ENCODE measurements at places on chromosomes 2 and 18.

DNA sequence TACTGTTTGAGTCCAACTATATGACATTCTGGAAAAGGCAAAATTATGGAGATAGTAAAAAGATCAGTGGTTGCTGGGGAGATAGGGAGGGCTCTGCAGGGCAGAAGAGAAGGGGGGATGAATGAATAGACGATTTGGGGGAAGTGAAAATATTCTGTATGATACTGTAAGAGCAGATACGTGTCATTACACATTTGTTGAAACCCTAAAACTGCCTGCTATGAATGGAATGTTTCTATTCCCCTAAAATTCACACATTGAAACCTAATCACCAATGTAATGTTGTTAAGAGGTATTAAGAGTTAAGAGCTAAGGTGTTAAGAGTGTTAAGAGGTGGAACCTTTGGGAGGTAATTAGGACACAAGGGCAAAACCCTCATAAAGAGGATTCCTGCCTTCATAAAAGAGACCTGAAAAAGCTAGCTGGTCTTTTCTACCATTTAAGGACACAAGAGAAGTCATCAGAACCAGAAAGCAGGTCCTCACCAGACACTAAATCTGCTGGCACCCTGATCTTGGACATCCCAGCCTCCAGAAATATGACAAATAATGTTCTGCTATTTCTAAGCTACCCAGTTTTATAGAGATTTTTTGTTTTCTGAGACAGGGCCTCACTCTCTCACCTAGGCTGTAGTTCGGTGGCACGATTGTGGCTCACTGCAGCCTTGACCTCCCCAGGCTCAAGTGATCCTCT lies 76.2 kb downstream of the ATAD2B start:
- DNase-seq = no peak

DNA sequence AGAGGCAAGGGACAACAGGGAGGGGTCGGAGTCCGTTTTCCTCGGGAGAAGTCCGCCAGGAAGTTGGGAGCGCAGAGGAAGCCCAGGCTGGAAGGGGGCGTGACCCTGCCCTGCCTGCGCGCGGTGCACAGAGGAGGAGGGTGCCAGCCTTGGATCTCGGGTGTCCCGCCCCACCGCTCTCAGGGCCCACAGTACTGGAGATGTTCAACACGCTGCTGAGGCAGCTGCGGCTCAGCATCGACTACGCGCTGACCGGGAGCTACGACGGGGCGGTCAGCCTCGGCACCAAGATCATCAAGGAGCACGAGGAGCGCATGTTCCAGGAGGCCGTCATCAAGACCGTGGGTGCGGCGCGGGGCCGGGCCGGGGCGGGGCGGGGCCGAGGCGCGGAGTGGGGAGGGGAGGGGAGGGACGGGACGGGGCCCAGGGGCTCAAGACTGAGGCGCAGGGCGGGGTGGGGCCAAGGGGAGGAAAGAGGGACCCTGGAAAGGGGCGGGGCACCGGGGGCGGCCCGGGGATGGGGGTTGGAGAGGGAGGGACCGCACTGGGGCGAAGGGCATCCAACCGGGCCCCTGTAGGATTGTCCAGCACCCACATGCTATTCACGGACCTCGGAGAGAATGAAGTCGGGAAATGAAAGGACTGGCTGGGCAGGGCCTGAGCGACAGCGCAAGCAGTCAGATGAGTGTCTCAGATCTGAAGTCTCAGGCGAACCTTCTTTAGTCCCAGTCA lies 36.6 kb downstream of the POMC start:
- DNase-seq = no peak

DNA sequence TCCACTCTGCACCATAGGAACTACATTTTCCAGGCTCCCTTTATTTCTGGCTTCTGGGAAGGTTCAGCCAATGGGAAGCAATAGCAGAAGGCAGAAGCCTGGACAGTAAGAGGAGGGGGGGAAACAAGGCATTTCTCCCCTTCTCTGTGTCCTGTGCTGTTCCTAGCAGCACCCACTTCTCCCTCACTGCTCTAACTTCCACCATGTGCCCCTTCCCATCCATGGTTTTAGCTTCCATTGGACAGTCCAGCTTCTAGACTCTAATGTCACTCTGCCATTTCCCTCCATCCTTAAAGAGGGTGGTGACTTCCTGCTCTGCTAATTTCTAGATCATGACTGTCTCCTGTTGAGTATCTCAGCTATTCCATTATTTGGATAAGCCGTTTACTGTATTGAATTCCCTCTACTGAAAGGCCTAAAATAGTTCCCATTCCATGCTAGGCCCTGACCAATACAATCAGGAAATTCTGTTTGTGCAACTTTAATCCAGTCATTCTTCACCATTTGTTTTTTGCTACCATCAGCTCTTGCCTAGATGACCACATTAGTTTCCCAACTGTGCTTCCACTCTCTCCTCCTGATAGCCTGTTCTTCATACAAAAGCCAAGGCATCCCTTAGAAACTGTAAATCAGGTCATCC lies 20.8 kb upstream of the LYPD1 start:
- no peak for DNase-seq

GRCh38 chr2:152304836-152305235 lies 30.1 kb upstream of the FMNL2 start:
- DNase-seq = no peak

- DNase-seq = no peak
Observed at GRCh38 chr2:10790228-10790973, 22.2 kb downstream of the PDIA6 start.

GRCh38 chr2:199850218-199850717 lies 724 bp downstream of the FTCDNL1 start:
- DNase-seq = no peak
